ENCODE measurements at places on chromosomes 11 and 22.

GRCh38 chr11:19253153-19253745, 12.5 kb upstream of the E2F8 start:
- no peak for DNase-seq

- DNase-seq, result no peak
These were observed 99.5 kb downstream of the MICAL3 start for GRCh38 chr22:17924735-17925364.

DNA sequence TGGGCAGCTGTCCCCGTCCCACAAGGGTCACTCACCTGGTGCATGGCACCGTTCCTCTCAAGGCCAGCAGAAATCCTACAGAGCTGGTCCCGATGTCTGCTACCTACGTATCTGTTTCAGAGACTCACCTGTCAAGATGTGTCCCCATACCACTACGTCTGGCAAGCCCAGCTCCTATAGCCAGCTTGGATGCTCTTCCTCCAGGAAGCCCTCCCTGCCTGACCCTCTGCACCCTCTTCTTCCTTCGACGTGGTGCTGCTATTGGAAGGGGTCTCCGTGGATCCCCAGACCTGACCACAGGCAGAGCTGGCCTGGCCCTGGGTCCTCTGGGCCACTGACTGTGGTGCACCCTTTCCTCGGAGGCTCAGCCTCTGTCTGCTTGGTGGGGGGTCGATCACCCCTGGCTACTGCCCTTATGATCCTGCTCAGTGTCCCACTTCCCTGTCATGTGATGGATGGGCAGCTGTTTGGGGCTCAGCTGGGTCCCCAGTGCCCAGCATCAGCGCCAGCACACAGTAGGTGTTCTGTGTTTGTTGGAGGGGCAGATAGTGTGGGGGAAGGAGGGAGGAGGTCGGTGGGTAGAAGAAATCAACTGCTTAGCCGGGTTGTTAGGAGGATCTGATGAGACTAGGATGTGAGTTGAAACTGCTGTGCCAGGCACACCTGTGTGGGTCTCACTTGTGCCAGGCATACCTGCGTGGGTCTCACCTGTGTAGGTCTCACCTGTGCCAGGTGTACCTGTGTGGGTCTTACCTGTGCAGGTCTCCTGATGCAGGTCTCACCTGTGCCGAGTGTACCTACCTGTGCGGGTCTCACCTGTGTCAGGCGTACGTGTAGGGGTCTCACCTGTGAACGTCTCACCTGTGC, 21.7 kb upstream of the ARHGAP8 start:
- no peak for DNase-seq

DNA sequence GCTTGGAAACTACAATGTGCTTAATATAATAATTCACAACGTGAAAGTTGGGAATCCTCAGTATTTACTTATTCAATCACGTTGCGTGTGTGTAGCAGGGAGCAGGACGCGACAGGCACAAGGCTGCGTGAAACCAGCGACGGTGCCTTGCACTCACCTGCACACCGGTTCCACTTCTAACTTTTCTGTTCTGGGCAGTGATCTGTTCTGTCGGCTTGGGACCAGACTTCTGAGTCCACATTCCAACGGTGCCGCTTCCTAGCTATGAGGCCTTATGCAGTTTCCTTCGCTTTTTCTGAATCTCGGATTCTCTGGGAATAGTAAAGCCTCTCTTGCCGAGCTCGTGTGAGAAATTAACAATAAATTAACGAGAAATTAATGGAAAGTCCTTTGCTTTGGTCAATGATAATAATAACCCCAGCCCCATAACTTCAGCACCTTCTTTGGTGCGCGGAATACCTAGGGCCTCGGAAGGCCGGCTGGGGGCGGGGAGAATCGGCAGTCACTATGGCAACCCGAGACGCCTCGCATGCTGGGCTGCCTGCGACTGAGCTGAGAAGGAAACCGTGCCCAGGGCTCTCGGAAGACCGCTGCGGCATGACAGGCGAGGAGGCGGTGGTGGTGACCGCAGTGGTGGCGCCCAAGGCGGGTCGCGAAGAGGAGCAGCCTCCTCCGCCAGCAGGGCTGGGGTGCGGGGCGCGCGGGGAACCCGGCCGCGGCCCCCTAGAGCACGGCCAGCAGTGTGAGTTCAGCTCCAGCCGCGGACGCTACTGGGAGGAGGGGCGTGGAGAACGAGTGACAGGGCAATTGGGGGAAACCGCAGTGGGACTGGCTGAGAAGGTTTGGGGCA, at the start of gene C11orf97:
TSS of gene C11orf97 (plus strand) at position 530 of the 850 bp plus-strand sequence. CDS start at position 598, 68 bp downstream.
- peak; percentile 57 for DNase-seq

- no peak for DNase-seq
These were observed 2.8 kb upstream of the TMPRSS13 start for GRCh38 chr11:117931971-117932370.

- DNase-seq, result no peak
These were observed 69.2 kb downstream of the RAB30 start for GRCh38 chr11:83002522-83002921.

DNA sequence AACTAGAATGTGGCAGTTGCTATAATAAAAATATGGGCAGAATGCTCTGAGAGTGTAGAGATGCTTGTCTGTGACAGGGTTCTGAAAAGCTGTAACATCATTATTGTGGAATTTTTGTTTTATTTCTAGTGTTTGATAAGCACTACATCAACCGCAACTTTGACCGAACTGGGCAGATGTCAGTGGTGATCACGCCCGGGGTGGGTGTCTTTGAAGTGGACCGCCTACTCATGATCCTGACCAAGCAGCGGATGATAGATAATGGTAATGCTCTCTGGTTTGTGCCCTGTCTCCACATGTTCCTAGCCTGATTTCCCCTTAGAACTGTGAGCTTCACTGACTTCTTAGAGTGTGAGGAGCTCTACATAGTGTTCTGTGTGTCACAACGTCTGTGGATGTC, 48.8 kb downstream of the DEPDC5 start:
- DNase-seq, result no peak

DNA sequence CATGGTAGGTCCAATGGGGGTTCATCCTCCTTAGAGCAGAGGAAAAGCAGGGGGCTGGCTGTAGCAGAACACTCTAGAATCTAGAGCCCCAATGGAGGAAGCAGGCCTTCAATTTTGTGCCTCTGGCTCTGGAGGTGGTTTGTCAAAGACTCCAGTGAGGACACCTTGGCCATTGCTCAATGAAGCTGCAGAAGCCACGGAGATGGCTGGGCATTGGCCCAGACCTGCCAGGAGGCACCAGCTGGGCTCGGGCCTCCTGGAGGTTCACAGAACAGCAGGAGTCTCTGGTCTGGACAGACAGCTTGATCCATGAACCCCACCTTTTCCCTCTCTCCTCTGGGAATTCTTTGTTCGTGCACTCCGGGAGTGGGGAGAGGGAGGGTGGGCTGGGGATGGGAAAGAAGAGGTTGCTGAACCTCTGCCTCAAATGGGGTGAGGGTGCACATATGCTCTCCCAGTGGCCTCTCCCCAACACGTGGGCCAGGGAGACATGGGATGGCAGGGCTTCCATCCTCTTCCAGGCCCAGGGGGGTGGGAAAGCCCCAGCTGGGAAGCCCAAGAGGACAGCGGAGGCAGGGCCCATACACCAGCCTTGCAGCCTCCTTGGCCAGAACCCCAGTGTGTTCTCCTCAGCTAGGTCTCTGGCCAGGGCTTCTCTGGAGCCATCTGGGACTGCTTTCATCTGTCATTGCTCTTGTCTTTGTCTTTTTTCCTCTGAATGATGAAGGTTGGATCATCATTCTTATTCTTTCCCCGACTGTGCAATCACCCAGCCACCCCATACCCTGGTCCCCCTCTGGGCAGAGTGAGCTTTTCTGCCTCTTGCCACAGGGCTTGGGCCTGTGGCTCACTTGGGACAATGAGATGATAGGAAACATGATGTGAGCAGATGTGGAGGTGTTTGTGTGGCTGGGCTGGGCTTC, 1019.4 kb downstream of the BRD1 start:
- no peak for DNase-seq

DNA sequence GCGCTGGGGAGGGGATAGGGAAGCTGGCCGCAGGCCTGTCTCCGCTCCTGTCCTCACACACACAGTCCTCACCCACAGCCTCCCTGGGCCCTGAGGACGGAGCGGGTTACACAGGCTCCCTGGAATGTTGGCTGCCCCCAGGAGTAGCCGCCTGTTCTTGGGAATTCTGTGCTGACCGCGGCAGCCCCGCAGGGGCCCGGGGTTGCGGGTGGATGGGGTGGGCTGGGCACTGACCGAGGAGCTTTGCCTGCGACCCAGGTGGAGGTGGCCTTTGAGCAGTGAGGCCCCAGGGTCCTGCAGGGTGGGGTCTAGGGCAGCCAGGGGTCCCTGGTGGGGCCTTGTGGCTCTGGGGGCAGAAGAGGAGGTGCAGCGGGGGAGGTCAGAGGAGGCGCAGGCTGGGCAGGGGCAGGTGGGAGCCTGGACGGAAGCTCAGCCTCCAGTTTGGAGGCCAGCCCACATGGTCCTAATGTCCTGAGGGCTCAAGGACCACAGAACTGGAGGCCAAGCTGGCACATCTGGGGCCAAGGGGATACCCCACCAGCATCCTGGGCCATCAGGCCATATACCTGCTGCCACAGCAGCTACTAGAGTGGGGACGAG, 6.6 kb upstream of the MRGPRG start:
- no peak for DNase-seq

DNA sequence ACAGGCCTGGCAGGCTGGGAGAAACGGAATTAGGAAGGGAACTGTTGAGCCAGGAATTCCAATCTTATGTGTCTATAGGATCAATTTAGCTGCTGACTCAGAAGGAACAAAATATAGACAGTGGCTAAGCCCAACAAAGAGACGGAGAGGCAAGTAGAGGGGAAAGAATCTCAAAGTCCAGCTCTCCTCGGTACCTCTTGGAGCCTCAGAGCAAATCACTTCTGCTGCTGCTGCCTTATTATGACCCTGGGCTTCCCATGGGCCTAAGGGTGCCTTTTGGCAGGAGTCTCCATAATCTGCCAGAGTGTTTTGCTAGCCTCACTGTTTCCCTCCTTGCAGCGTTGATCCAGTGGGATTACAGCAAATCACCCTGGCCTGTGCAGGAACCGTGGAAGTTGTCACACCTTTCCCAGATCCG, 31.7 kb downstream of the PAX6 start:
- DNase-seq, result no peak

- no peak for DNase-seq
These were observed 9.2 kb downstream of the OR51F2 start for GRCh38 chr11:4830346-4830745.

DNA sequence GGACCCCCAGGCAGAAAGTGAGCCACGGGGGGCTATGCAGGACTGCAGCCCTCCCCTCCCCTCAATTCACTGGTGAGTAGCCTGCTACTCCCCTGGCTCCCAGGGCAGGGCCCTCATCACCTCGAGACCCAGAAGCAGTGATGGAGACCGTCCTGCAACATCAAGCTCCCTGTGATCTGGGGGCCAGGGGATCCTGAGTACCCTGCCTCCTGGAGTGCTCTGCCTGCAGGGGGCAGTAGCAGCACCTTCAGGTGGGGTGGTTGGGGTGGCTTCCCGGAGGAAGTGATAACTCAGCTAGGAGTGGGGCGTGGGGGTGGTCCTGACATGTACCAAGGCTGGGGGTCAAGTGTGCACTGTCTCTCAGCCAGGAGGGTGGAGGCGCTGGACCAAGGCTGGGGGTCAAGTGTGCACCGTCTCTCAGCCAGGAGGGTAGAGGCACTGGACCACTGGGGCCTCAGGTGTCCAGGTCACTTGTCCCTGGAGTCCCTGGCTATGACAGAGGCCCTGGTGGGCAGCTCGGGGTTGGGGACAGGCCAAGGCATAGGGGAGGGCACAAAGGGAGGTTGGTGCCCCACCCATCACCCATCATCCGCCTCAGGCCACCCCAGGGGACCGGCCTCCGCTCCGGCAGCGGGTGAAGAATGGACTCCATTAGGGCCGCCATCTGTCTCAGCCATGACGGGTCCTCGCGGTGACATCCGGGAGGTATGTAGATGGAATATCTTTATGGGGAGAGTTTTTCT, 9.4 kb downstream of the RTN4R start:
- DNase-seq, result no peak

GRCh38 chr11:60502221-60502775, 9.7 kb downstream of the MS4A12 start:
- DNase-seq, result no peak

GRCh38 chr11:94747601-94748041, 20.5 kb upstream of the AMOTL1 start:
- DNase-seq, result no peak

- DNase-seq, result peak; percentile 48
These were observed 33.0 kb downstream of the SERGEF start for GRCh38 chr11:17979770-17980371.

GRCh38 chr11:66543263-66544107, 2.4 kb downstream of the ZDHHC24 start:
- DNase-seq, result peak; percentile 82

- no peak for DNase-seq
These were observed 804 bp downstream of the APIP start for GRCh38 chr11:34915136-34916014.

- DNase-seq, result no peak
These were observed 130.1 kb upstream of the SYN3 start for GRCh38 chr22:33188326-33188725.

GRCh38 chr11:94325681-94326080, 21.3 kb downstream of the IZUMO1R start:
- peak; percentile 35 for DNase-seq

DNA sequence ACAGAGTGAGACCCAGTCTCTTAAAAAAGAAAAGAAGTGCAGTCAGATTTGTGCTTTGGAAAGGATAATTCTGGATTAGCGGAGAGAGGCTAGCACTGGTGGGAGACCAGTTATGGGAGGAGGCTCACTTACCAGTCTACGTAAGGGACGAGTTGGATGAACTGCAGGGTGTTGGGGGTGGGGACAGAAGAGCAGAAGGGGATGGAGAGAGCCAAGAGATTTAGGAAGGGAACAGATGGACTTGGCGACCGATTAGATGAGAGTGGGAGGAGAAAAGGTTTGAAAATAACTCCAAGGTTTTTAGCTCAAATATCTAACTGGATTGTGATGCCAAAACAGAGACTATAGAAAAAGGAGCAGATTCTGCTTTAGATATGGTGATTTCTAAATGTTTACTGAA, 81.4 kb downstream of the SFI1 start:
- DNase-seq, result no peak
